ENCODE measurements at places on chromosomes 4 and X.

- DNase-seq, result no peak
Measured at GRCh38 chrX:19745077-19745476, 142.3 kb downstream of the SH3KBP1 start.

DNA sequence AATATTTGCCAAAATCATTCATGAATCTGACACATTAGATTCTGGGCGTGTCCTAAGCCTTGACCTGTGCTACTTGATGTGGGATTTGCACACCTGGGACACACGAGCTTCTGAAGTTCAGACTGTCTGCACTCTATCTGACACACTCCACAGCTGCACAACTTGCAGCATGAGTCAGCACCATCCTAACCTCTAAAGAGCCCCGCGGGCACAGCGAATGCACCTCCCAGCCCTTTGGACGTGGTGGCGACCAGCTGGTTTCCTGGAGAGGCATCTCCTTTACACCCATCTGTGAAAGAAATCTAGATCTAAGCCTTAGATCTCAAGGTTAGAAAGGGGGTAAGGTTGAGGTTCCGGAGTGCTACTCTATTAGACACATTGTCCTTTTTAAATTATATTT, 69.2 kb downstream of the SORBS2 start:
- no peak for DNase-seq

- no peak for DNase-seq
Measured at GRCh38 chrX:140274811-140275525, 229.9 kb downstream of the SOX3 start.

- DNase-seq, result no peak
Measured at GRCh38 chr4:85733798-85734197, 258.8 kb downstream of the ARHGAP24 start.

- no peak for DNase-seq
Measured at GRCh38 chrX:148609515-148610327, 109.3 kb downstream of the AFF2 start.

DNA sequence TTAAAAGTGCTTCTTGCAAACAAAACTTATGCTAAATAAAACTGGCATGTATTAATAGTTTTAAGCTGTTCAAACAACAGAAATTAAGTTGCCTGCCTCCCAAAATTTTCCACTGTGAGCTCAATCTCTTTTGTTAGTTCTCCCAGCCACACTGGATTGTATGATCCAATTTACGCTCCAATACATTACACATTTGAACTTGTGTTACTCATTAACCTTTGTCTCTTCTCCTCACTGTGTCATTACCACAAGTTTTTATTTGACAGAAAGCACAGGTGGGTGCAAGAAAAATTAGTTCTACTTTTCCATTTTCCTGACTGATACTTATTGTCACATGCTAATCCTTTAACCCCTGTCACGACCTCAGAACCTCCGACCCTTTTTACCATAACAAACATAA, 55.5 kb downstream of the SHISA3 start:
- DNase-seq, result no peak

GRCh38 chr4:11497972-11498371, 69.3 kb upstream of the HS3ST1 start:
- no peak for DNase-seq

All from KG1 (cell line).